ENCODE measurements at places on chromosomes 13 and 19.

GRCh38 chr19:23913931-23914330 lies 755 bp upstream of the ZNF726 start:
- no peak for DNase-seq

GRCh38 chr13:106599875-106600797 lies 32.2 kb upstream of the ARGLU1 start:
- DNase-seq: no peak

DNA sequence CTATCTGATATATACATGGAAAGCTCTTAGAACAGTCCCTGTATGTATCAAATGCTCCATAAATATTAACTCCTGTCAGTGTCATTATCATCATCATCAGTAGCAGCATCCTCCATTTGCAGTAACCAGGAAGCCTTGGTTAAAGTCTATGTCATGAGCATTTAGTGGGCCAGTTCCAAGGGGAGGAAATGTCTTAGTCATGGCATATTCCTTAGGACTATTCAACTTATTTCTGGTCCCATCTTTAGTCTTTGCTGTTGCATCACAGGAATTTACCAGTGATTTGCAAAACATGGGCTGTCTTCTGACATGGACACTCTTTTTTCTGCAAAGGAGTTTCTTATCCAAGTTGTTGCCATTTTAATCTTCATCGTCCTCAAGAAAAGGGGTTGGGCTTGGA lies 98.4 kb downstream of the WDFY2 start:
- no peak for DNase-seq

DNA sequence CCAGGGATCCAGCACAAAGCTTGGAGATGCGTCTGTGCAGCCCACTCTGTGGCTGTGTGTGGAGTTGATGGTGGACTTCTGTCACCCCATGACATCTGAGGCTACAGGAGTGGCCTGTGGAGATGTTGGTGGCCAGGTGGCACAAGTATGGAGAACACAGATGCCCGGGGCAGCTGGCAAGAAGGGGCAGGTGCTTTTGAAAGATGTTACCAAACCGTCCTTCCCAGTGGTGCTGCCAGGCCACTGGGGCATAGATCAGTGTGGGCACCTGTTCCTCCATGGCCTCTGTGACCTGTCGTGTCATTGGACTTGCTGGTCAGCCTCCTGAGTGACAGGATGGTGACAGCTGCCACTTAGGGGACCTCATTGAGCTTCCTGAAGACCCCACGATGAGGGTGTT lies 36.2 kb downstream of the KDM4B start:
- peak; percentile 27 for DNase-seq

DNA sequence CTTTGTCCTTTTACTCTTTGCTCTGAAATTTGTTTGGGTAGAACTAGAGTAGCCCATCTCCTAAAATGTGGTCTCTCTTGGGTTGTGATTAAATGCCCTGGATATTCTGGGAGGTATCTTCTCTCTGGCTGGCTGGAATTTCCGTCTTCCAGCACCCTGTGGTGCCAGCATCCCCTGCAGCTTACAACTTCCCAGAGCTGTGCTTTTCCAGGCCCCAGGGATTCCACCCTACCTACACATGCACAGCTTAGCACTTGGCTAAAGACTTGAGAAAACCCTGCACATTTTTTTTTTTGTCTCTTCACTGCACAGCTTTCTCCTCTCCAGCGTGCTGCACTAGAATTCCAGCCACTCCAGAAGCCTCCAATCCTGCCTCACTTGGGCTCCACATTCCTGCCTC lies 334.7 kb downstream of the IRS2 start:
- DNase-seq: no peak
